ENCODE measurements at places on chromosomes 16 and 17.

DNA sequence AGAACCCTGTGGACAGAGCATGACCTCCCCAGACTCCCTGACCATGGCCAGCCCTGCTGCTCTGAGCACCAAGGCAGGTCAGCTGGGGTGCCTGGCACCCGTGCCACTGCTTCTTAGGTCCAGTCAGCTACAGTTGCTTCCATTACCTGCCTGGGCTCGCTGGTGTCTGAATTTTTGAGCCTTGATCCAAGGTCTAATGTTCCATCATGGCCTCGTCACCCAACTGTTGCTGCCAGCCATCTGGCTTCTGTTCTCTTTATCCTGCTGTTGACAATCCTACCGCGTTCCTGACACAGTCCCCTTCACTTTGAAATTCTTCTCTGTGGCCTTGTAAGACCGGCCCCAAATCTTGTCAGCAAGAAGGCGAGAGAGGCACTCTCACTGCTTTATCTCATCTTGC lies 16.7 kb downstream of the GLYR1 start:
- no peak for DNase-seq

DNA sequence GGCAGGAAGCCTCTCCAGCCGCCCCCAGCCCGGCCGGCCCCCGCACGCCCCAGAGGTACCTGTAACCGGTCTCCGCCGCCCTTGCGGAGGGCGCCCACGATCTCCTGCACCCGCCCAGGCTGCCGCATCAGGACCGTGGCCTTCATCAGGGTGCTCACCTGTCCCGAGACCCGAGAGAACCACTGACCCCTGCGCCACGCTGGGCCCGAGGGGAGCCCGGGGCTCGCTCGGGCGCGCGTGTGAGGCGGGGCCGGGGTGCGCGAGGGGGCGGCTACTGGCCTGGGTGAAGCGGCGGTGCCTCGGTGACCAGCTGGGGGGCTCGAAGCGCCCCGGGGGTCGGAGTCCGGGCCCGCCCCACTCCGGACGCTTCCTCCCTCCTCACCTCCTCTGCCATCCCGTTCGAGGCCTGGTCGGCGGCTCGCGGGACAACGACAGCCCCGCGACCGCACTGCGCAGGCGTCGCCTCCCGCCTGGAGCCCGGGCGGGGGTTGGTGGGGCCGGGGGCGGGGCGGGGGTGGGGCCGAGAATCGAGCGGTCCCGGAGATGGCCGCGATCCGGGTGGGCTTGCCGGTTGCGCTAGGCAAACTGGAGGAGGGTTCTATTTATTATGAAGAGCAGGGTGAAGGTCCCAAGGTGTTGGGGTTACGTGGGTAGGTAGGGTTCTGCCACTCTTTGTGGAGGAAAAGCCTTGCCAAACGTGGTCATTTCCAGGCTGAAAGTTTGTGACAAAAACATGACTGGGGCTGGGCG lies at the start of gene NT5C3B:
Gene NT5C3B (minus strand): TSS at position 433 of the 750 bp plus-strand sequence. CDS start 39 bp downstream, at position 394.
- no peak for DNase-seq

- DNase-seq, result peak; percentile 41
Observed at GRCh38 chr16:71311553-71312158, 22.5 kb upstream of the CMTR2 start.

DNA sequence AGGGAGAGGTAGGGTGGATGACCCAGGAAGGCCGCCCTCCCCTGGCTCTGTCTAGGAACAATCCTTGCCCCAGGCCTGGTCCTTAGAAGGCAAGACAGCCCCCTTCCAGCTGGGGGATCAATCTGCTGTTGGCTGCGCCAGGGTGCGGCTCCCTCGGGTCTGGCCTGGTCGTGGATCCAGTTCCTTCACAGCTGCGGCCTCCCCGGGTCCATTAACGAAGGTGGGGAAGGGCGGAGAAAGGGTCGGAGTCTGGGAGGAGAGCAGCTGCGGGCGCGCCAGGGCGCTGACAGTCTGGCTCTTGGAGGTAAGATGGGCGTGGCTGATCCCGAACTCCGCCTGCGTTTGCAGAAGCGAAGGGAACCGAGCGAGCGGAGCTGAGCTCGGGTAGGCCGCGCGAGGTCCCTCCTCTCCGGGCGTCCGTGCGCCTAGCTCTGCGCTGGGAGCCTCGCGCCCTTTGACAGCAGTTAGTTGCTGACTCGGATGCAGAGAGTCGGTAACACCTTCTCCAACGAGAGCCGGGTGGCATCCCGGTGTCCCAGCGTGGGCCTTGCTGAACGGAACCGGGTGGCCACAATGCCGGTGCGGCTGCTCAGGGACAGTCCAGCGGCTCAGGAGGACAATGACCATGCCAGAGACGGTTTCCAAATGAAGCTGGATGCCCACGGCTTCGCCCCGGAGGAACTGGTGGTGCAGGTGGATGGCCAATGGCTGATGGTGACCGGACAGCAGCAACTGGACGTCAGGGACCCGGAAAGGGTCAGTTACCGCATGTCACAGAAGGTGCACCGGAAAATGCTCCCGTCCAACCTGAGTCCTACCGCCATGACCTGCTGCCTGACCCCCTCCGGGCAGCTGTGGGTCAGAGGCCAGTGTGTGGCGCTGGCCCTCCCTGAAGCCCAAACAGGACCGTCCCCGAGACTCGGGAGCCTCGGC lies at the start of gene HSPB9:
Gene HSPB9 (plus strand): TSS at position 434 of the 933 bp plus-strand sequence. CDS start 47 bp downstream, at position 481.
- no peak for DNase-seq

DNA sequence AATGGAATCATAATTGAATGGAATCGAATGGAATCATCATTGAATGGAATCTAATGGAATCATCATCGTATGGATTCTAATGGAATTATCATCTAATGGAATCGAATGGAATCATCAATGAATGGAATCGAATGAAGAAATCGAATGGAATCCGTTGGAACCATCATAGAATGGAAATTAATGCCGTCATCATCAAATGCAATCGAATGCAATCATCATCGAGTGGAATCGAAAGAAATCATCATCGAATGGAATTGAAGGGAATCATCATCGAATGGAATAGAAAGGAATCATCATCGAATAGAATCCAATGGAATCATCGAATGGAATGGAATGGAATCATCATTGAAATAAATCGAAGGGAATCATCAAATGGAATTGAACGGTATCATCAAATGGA lies 217.2 kb downstream of the SHCBP1 start:
- DNase-seq, result no peak

DNA sequence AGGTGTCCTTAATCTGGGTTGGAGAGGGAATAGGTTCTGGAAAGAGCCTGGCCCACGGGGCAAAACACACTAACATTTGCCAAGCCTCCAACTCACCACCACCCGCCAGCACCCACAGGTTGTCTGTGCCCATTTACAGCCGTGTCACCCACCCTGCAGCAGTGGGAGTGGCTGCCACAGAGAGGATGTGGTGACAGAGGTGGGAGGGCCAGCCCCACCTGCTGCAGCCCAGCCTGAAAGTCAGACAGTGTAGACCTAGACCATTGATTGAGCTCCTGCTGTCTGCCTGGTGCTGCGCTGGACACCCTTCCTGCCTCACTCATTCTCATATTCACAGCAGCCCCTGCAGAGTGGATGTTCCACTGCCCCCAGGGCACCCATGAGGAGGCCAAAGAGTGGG lies 44.7 kb downstream of the IL21R start:
- no peak for DNase-seq

DNA sequence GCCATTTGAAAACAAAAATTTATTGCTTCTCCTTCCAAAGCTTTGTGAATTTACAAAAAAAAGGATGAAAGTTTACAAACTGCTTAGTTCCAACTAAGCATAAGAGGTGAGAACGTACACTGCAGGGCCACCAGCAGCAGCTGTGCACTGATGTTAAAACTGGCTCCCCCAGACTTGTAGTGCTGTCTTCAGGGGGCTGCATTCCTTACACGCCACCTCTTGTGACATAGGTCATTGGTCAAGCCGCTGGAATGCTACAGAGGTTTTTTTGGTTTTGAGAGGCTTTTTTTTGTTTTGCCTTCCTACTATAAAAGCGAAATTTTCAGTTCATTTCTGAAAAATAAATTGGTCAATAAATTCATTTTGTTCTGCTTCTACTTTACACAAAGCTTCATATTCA lies 6.9 kb downstream of the IFT20 start:
- no peak for DNase-seq

- no peak for DNase-seq
Observed at GRCh38 chr17:2903193-2903974, 107.1 kb downstream of the RAP1GAP2 start.

GRCh38 chr16:15880434-15881308 lies 7.7 kb downstream of the CEP20 start:
- DNase-seq, result no peak

DNA sequence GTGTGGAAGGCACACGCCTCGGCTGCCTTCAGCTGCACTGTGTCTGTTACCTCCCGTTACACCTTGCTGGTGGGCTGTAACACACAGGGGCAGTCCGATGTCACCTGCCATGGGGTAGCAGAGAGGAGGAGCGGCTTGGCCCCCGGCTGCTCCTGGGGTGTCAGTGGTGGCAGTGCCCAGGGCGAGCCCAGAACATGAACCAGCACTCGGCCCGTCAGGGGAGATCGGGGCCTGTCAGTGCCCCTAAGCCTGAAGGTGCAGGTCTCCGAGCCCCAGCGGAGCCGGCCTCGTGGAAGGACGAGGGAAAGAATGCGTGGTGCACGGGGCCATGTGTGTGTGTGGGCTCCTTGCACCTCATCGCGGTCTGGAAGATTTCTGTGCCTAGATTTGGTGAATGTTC lies 15.4 kb downstream of the RGS11 start:
- no peak for DNase-seq

DNA sequence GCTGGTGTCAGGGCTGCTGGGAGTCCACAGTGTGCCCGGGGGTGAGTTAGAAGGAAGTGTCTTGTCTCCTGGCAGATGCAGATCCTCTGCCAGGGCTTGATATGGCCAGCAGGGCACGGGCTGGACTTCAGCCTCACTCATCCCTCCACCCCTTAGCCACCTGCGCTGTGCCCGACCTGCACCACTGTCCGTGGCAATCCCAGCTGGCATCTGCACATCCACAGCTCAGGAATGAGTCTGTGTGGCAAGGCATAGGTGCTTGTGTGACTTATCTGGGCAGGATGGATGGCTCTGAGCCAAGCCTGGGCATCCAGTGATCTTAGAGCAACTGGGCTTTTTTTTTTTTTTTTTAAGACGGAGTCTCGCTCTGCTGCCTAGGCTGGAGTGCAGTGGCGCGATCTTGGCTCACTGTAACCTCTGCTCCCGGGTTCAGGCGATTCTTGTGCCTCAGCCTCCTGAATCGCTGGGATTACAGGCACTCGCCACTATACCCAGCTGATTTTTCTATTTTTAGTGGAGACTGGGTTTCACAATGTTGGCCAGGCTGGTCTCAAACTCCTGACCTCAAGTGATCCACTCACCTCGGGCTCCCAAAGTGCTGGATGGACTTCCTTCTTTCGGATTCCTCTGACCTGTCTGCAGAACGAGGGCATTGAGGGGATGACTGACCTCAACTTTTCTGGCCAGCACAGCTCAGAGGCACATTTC lies 22.5 kb upstream of the CACNG1 start:
- no peak for DNase-seq

All from suppressor macrophage (primary cell).